Mesenteric fat pad (tissue), 1 donor: ENCODE measurements at places on chromosomes 7 and 10. TPM values are rescaled to one million over a fixed set of nuclear protein-coding genes. Genes with fewer than 3 reads are reported as not detected.
A peak's percentile ranks its signal among the peaks of the same experiment; 100 is the strongest.

- no peak for DNase-seq
Measured at GRCh38 chr7:82617156-82617555, 173.6 kb upstream of the CACNA2D1 start.

- DNase-seq, result peak; percentile 69
Measured at GRCh38 chr10:132707121-132707775, 78.7 kb downstream of the NKX6-2 start.

DNA sequence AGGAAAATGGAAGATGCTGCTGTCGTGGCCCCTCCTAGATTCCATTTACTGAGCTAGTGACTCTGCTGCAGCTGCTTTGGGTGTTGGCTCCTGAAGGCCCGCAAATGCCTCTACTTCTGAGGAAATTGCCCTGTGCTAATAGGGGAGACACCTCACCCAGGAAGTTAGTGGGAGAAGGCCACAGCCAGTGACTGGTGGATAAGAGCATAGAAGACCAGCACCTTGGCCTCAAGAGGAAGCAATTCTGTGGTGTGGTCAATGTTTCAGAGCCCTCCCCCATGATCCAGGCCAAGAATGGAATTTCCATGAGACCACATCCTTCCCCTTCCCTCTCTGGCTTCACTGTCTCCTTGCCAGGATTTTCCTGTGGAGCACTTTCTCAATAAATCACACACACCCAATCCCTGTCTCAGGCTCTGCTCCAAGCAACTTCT is 25.0 kb upstream of the FZD1 start:
- DNase-seq, result no peak

The MBL2 gene
- total RNA-seq, result not detected

The SDK1 gene
- total RNA-seq, result 7.5 TPM

DNA sequence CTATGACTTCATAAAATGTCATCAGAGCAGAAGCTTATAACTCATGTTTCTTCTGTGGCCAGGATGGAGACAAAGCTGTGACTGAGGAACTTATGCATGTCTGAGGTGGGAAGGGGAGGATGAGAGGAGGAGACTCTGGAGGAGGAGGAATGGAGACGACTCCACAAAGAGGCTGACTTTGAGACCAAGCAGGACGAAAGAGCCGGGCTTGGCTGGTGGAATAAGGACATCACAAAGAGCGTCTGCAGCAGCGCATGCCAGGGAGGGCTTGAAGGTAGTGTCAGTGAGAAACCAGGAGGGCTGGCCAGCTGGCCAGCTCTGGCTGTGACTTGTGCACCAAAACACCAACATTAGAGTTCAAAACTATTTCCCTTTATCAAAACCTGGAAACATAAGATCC is 6.1 kb upstream of the GDF2 start:
- DNase-seq, result peak; percentile 76
